ENCODE measurements at places on chromosomes 7 and 10.

DNA sequence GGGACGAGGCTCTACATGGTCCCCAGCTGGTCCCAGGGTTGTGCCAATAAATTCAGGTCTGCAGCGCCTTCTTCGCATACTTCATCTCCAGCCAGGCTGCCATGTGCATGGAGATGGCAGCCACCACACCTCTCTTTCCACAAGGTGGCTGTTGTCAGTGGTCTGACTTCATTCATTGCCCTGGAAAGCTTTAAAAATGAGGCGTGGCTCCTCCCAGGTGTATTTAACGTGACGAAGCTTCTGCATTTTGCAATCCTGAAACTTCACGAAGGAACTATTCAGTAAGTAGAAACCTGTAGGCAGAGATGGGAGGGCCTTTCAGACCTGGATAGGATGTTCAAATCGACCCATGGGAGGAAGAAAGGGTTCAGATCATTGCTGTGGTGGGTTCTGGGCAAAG, 53.7 kb downstream of the PFKFB3 start:
- no peak for DNase-seq

DNA sequence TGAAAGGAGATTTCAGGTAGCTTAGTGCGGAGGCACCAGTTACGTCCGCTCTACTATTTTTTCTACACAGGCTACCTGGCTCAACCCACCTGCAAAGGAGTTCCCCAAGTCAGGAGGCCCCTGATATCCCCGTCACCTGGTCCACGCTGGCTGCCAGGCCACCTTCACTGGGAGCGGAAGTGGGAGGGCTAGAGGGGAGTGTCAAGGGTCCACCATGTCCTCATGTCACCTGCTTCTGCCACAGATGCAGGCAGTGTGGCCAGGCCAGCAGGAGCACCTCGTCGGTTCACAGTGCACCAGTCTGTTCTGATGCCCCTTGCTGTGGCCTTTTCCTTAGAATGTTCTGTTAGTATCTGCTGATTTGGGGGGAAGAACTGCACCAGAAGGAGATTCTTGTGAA, 16.9 kb downstream of the NOM1 start:
- no peak for DNase-seq

DNA sequence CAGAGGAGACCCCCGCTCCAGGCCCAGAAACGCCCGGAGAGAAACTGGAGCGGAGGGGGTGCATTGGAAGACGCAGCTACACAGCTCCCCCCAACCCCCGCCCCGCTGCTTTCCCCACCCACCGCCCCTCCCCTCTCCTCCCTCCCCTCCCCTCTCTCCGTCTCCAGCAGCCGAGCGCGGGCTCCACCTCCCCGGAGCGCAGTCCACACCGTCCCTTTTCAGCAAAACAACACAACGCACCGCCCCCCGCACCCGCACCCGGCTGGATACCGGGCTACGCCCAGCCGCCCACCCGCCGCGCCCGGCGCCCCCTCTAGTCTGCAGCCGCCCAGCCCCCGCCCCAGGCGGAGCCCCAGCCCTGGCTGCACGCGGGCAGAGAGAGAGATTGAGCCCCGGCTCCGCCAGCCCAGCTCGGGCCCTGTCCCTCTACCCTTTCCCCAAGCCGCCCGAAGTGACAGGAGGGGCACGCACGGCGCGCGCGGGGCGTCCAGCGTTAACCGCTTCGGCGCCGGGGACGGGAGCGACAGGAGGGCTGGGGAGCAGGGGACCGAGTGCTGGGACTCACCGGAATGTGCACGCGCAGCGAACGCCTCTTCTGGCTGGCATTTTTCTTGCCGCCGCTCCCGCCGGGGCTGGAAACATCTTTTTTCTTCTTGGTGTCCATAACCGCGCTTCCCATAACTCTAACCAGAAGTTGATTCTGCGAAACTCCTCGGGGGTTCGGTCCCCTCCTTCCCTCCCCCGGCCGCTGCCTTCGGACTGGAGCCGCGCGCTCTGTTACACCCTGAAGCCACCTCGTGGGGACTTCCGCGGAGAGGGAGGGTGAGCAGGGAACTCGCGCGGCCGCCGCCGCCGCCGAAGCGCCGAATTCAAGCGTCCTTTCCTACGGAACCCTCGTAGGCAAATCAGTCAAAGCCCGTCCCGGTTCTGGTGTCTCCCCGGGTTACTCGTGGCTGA, 695 bp downstream of the PRKAG2 start:
- DNase-seq, result peak; percentile 90

- DNase-seq, result no peak
Observed at GRCh38 chr7:129661645-129662182, 50.2 kb downstream of the NRF1 start.

DNA sequence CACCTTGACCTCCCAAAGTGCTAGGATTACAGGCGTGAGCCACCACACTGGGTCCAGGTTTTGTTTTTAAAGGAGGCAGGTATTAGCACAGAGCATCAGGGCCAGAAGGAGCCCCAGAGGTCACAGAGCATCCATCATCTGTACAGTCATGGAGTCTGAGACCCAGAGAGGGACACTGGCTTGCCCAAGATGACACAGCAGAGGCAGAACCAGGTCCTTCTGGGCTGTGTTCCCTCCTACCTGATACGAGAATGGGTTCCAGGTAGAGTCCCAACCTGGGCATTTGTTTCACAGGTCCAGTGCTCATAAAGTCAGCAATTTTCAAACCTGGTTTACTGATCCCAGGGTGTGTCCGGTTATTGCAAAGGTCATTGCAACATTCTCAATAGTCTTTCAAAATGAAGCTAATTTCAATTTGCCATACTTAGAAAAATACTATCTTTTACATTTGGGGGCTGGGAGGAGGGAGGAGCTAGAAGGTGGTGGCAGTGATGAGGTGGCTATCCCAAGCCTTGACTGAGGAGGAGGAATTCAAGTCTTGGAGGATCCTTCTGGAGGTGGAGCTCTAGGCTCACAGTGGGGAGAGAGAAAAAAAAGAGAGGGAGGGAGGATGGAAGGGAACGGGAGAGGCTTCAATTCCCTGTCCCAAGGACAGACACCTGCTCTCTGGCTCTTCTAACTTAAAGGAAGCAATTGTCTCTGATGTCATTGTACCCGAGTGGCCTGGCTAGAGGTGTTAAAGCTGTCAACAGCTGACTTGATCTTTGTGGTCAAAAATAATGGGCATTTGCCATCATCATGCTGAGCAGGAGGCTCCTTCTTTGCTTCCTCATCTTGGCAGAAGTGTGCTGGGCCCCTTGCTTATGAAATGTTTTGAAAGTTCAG, 8.1 kb downstream of the MXI1 start:
- no peak for DNase-seq

- DNase-seq, result no peak
Observed at GRCh38 chr7:69388452-69389137, 209.7 kb upstream of the AUTS2 start.

GRCh38 chr7:112174192-112174591, 32.0 kb downstream of the DOCK4 start:
- DNase-seq, result no peak

DNA sequence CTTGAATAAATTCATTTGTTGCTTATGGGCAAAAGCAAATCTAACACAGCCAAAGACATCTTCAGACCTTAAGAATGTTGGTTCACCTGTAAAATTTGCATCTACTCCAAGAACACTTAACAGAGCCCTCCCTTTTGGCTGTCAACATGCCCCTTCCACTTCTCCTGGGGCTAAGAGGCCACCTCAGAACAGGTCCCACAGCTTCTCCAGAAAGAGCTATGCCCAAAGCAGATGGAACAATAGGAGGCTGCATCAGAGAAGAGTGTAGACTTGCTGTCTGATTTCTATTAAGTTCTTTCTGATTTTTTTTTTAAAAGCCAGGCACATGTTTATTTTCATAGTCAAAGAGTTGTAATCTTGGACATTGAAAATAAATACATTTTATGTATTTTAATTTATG, 26.1 kb upstream of the TRIL start:
- no peak for DNase-seq

DNA sequence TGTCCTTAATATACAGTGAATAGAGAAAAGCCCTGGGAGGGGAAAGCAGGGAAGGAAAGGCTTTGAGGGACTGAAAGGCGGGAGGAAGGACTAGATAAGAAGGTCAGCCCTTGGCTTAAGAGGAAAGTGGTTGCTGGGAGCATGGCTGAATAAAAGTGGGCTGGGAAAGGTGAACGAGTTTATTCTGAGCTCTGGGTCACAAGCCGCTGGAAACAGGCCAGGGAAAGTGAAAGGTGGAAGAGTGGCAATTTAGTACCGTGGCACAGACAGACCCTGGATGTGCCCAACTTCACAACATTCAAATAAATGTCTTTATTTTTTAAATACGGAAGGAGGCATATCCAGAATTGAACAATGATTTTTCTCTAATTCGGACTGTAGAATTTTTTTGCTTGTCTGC, 39.7 kb downstream of the TAC1 start:
- DNase-seq, result no peak

Measured in HEK293T (cell line).